ENCODE measurements at places on chromosomes 7 and 10.

DNA sequence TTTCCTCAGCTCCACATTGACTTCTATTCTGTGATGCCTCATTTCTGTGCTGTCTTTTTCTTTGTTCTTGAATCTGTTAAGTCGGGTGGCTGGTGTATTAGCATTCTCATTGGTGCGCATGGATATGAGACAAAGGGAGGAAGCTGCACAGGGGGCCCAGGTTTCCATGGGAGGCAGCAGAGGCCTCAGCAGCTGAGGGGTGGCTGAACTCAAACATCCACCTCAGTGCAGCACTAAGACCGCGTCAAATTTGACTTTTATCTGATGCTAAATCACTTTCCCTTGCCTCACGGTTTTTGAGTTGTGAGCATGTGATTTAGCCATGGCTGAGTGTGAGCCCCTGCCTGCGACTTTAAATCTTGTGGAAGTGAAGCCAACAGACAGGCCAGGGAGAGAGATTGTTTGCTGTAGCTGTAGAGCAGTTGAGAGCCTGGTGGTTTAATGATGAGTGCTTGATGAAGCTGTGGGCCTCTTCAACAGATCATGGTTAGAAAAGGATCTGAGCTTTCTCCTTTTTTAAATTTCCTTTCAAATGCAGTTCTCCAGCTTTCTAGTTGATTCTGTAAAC lies 193.3 kb upstream of the ZNF804B start:
- no peak for DNase-seq

- no peak for DNase-seq
These were observed 9.2 kb upstream of the NT5C2 start for GRCh38 chr10:103202319-103202718.

DNA sequence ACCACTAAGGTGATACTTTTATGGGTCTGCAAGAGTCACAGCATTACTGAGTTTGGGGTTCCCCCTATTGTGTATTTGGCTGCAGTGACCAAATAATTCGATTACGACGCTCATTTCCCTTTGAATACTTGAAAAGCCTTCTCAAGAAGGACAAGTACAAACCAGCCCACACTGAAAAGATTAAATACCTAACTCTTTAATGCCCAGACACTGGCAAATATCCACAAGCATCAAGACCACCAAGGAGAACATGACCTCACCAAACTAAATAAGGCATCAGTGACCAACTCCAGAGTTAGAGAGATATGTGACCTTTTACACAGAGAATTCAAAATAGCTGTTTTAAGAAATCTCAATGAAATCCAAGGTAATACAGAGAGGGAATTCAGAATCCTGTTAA lies 31.8 kb upstream of the SFTPD start:
- no peak for DNase-seq

DNA sequence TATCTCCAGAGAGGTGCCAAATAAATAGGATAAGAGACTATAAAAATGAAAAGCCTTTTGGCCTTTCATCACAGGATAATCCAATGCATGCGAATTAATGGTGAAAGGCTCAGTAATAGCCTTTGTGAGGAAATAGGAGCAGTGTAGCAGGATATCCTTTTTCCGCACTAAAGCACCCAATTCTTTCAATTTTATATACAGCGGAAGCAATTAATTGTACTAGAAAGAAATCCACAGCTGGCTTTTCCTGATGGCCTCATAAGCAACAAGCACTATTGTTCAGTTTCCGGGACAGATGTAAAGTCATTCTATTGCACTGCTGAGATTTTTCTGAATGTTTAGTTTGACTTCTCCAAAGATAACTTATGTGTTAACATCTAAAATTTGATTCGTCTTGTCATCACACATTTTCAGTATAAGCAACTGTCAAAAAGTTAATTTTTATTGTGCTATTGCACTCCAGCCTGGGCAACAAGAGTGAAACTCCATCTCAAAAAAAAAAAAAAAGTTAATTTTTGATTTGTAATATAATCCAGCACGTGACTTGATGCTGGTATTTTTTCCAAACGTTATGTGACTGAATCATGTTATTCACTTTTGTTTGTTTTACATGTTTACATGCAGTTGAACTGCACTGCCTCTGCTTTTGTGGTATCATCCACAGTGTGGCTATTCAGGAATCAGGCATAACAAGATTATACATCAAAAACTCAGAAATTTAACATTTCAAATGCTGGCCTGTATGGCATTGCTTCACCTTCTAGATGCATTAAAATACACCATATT lies 8.4 kb upstream of the BMPR1A start:
- no peak for DNase-seq

- no peak for DNase-seq
These were observed 592.9 kb downstream of the CNTNAP2 start for GRCh38 chr7:146709451-146710027.

GRCh38 chr7:24057243-24057642 lies 226.7 kb upstream of the NPY start:
- no peak for DNase-seq

GRCh38 chr7:117862378-117862777 lies 10.9 kb downstream of the CTTNBP2 start:
- DNase-seq, result no peak

DNA sequence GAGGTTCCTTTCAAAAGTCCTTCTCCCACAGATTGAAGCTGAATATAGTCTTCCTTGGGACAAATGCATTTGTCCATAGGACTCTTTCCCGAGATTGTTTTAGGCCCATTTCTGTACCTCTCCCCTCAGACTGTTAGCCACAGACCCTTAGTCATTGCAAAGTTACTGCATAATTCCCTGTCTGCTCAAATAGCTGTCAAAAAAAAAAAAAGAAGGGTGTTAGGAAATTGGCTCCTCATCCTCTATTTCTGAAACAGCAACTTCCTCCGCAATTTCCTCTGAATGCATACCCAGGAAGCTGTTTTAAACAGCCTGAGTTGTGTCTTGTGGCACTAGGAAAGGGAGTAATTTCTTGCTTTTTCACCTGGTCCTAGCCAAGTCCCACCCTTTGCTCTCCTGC lies 5.4 kb downstream of the LRRC4 start:
- no peak for DNase-seq

DNA sequence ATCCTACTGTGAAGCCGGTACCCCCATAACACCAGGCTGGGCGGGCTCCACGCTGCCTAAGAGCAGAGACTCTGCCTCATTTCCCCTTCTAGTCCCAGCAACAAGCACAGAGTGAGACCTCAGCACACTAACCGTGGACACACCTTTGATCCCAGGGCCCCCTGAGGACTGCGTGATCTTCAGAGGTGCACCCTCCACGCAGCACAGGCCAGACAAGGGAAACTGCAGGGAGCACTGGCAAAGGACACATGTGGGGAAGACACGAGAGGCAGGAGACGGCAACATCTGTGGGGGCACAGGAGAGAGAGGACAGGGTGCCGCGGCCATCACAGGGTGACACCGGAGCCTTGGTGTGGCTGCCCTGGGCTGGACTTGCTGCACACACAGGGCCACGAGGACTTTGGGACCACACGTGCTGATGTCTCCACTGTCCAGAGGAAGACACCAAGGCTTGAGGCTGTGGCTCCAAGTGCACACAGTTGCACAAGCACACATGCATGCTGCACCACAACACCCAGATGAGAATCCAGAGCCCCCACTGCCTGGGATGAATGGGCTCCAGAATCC lies 128.8 kb downstream of the PTPRN2 start:
- DNase-seq, result no peak

- DNase-seq, result no peak
These were observed 81.0 kb upstream of the INSIG1 start for GRCh38 chr7:155216475-155217272.

DNA sequence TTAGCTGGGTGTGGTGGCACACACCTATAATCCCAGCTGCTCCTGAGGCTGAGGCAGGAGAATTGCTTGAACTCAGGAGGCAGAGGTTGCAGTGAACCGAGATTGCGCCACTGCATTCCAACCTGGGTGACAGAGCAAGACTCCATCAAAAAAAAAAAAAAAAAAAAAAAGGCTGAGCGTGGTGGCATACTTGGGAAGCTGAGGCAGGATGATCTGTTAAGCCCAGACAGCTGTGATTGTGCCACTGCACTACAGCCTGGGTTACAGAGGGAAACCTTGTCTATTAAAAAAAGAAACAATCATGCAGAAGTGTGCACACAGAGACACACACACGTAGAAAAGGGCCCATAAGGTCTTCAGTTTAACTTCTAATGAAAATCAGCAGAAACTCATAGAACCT lies 150.6 kb downstream of the TPST1 start:
- no peak for DNase-seq

DNA sequence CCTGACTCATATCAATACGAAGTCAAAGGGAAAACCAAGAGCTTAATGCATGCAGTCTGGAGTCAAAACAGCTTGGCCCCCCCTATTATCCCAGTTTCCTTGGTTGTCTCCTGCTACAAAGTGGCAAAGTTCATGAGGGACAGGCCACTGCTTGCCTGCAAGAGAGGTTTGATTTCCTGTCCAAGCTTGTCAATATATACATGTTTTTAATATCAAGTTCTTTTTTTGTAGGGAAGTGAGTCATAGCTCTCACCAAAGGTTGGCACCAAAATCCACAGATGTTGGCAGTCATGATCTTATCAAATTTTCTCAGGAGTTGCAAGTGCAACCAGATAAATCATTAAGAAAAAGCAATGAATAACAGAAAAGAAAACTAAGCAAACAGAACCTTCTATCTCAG lies 176.8 kb downstream of the COBL start:
- DNase-seq, result peak; percentile 30

GRCh38 chr10:6409971-6410643 lies 170.0 kb downstream of the PRKCQ start:
- DNase-seq, result no peak

DNA sequence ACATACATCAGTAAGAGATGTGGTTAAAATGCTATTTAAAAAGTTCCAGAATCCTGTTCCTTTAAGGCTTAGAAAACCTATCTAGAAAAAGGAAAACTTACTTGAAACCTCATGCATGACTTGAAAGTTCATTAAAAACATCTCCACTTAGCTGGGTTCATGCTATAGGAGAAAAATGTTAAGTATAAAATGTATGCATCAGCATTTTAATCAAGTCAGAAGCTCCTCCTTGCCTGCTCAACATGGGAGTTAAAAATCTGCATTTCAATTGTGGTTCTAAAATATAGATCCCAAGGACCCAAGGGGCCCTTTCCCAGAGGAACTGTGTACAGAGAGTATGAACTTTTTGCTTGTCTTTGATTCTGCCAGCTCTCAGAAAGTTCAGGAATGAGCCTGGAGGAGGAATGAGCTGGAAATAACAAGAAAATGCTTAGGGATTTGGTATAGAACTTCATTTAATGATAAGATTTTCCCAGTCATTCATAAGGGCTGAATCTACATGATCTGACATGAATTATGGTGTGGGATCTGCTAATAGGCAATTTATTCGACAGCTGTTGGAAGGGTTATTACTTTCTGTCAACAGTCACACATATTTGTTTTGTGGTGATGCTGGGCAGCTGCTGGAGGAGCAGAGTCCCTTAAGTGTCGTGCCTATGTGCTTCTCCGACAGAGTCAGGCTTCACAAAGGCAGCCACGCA lies 85.6 kb upstream of the MTPN start:
- no peak for DNase-seq

DNA sequence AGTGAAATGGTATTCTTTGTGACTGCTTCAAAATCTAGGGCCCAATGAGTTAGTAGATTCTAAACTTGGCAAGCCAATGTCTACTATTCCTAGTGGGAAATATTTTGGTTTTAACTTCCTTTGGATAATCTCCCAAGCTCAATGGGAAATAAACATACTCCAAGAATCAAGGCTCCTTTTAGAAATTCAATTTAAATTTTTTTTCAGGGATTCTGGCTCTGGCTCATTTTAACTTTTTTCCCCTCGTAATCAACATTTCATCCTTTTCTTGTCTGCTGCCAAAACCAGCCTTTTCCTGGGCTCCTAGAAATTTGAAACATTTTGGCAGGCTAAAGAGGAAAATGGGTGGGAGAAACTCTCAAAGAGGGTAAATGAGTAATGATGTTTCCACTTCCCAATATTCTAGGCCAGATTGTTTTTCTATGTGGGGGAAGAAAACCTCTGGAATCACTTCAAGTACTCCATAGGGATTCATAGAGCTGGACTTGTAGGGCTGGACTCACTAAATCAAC lies 85.6 kb upstream of the AGR3 start:
- DNase-seq, result no peak

DNA sequence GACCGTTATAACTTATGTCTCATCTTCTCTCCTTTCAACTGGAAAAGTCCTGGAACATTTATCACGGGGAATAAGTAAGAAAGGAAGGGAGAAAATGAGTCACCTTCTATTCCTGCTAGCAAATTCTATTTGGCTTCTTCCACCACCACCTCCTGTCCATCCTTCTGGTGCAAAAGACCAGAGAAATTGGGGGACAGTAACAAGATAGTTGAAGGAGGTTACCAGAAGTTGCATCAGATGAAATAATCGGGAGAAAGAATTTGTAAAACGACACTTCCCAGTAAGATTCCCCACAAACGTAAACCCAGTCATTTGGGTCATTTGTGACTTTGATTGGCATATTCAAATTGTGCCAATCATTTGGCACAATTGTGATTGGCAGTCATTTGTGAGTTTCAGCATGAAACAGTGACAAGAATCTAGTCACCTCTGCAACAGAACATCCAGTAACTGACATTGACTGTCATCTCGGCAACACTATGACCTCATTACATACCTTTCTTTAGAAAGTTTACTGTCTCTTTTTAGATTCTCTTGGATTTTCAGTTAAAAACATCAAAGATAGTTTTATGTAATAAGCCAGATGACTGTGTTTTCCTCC lies 51.3 kb upstream of the PIK3CG start:
- DNase-seq, result no peak

GRCh38 chr7:101516851-101517250 lies 112.2 kb downstream of the MYL10 start:
- no peak for DNase-seq

DNA sequence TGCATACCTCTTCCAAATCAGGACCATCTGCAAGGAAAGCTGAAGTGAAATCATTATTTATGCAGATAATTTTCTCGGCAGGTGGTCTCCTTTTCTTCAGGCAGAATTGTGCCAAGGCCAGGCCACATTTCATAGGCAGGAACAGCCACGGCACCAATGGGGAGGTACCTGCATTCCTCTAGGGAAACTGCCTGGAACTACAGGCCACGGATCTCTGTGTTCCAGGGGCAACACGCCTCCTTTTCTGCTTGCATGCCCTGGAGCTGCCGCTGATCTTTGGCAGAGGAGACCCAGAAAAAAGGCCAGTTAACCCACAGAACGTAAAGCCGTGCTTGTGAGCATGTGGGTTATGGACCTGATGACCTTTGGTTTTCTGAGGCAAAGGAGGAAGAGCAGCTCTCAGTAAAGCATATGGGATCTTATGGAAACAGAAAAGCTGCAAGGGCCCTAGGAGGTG lies 111.2 kb upstream of the KIAA1217 start:
- DNase-seq, result peak; percentile 6

DNA sequence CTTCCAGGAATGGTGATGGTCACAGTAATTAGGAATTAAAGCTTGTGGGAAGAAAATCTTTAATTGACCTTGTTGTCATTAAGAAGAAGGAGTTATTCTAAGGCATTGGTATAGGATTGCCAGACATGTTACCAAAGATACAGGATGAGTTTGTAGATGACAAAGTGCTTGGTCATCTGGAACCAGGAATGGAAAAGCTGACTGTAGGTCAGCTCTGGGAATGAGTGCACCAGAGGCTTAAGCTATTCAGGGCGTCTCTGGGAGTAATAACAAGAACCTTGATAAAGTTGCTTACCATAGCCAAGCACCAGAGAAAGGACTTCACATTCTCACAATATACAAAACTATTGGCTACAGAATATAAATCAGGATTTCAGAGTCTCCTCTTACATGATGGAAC lies 89.0 kb downstream of the PHTF2 start:
- DNase-seq, result no peak

- DNase-seq, result no peak
These were observed 657 bp downstream of the ECHDC3 start for GRCh38 chr10:11742779-11743298.
